Activated T-cell treated with anti-CD3 and anti-CD28 coated beads, Interleukin-2, amount 50 U/mL, for 48 hours (primary cell): ENCODE measurements at places on chromosomes 1 and 21.

GRCh38 chr1:34781844-34782391, 904 bp downstream of the GJB3 start:
- no peak for DNase-seq

DNA sequence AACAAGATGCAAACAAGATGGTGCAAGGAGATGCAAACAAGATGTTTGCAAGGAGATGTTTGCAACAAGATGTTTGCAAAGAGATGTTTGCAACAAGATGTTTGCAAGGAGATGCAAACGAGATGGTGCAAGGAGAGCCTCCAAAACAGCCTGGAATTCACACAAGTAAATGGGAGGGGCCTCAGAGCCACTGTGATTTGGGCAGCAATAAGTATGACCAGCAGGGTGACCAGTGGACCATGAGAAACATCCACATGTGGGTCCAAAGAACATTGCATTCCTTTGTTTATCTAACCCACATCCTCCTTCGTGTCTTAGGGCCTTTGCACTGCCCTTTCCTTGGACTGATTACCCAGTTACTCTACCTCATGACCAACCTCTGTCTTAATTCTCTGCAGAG, 162.9 kb downstream of the PLPP3 start:
- DNase-seq = no peak

GRCh38 chr1:201176940-201177339, 13.7 kb upstream of the IGFN1 start:
- DNase-seq = no peak

GRCh38 chr1:51592711-51593110, 24.2 kb upstream of the OSBPL9 start:
- no peak for DNase-seq

DNA sequence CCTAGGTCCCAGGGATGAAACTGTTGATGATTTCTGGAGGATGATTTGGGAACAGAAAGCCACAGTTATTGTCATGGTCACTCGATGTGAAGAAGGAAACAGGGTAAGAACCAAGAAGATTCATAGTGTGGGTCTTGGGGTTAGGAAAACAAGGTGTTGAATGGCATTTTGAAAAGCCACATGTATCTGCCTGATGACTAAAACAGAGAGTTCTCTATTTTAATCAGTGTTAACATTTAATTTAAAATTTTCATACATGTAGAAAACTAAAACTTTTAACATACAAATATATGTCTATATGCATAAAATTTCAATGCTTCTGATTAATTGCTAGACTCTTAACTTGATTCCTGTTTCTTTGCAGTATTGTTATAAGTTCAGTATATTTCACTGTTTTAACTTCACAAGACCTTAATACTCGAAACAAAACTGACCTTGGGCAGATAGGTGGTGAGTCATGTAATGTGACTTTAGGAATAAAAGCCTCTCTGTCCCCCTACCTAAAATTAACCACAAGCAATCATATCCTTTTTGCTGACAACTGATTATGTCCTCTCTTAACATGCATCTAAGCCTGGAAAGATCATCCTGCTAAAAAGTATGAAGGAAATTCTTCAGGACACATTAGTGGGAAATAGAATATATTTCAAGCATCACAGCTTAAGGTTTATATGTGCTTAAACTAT, 95.6 kb downstream of the PTPRC start:
- DNase-seq = no peak

- DNase-seq = no peak
These were observed at the start of gene VWA5B1 for GRCh38 chr1:20290624-20291597. Gene VWA5B1 (plus strand): TSS chr1:20290875. CDS start chr1:20310602, 19,727 bp downstream.

GRCh38 chr21:44498280-44499210, 41.5 kb downstream of the KRTAP10-1 start:
- no peak for DNase-seq

- DNase-seq = no peak
These were observed 1.0 kb downstream of the LIN28A start for GRCh38 chr1:26411624-26412074.

GRCh38 chr1:12745126-12745991, 641 bp upstream of the CFAP107 start:
- no peak for DNase-seq
